Right renal pelvis (tissue), 4 donors: ENCODE measurements at places on chromosomes 1 and 21.
A peak's percentile ranks its signal among the peaks of the same experiment; 100 is the strongest.

DNA sequence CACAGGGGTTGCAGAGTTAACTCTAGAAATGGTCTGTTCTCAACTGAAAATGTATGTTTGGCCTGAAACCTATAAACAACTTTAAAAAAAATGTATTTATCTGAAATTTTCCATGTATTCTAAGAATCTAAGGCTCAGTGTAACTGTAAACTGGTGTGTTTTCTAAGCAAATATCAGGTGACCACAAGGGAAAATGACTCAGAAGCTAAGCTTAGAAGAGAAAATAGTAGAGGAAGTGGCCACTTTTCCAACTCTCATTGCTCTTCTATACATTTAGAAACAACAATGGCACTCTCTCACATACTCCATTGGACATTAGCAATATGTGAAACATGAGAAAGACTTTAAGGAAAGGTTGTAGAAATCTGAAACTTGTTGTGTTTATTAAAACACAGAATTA is 7.5 kb downstream of the TNFSF18 start:
- DNase-seq, result no peak

DNA sequence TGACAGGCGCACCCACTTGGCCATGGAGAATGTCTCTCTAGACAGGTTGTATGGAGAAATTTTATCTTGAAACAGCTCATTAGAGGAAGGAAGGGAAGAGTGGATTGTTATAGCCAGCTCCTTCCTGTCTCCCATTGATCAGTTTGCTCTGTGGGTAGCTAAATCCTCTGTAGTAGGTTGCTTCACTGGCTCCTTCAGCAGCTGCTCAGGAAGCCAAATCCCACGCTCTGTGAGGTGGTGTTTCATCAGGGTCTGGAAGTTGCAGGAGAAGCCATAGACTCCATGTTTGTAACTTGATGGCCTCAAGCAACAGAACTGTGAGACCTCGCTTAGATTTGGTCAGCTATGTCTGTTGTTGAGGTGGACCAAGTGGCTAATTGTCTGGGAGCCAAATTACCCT is 6.8 kb upstream of the NFYC start:
- DNase-seq, result no peak

GRCh38 chr1:228836427-228836826 is 101.1 kb downstream of the RHOU start:
- DNase-seq, result no peak

GRCh38 chr1:59730759-59731478 is 83.8 kb upstream of the HOOK1 start:
- no peak for DNase-seq

GRCh38 chr21:16195538-16195910 is 465.7 kb downstream of the USP25 start:
- DNase-seq, result no peak

- DNase-seq, result no peak
These were observed 5.0 kb downstream of the AGT start for GRCh38 chr1:230708631-230709580.

DNA sequence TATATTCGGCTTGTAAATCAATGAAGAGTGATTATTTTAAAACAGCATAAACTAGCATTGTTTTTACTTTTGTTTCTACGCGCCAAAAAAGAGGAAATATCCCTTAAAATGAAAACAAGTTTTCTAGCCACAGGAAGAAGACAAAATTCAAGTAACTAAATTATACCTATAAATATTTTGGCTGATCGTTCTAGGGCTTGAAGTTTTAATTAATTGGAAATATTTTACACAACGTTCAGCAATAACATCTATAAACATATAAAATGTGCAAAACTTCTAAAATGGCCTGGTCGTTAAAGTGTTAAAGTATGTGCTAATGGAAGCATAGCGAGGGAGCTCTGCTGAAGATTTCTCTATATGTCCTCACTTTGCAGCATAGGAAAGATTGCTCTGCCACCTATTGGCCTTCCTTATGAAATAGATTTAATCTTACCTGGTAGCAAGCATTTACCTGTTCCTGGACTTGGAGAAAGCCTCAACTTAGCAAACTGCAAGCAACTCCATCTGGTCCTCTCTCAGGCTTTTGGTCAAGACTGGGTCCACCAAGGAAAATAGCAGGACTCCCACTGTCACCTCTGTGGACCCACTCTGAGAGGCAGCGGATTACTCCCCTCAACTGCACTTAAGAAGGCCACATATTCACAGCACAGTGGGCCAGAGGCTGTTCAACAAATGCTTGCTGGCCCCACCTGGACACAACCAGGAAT is 351.3 kb upstream of the RUNX1 start:
- peak; percentile 34 for DNase-seq

DNA sequence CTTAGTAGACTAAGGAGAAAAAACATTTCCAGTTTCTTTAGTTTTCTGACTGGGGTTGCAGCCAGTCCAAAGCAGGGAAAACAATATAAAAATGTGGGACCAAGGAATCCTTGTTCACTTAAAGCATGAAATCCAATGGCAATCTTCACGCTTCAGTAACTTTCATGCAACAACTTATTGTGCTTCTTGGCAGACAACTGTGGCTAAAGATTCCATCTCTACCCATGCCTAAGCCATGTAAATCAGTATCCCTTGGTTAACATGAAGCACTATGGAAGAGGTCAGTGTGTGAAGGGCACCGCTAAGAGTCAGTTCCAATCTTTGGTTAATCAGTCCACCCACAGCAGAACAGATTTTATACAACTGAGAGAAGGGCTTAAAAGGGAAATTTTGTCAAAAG is 201.8 kb upstream of the GREM2 start:
- no peak for DNase-seq

- DNase-seq, result no peak
These were observed 23.6 kb upstream of the PLEKHA6 start for GRCh38 chr1:204383163-204383904.

DNA sequence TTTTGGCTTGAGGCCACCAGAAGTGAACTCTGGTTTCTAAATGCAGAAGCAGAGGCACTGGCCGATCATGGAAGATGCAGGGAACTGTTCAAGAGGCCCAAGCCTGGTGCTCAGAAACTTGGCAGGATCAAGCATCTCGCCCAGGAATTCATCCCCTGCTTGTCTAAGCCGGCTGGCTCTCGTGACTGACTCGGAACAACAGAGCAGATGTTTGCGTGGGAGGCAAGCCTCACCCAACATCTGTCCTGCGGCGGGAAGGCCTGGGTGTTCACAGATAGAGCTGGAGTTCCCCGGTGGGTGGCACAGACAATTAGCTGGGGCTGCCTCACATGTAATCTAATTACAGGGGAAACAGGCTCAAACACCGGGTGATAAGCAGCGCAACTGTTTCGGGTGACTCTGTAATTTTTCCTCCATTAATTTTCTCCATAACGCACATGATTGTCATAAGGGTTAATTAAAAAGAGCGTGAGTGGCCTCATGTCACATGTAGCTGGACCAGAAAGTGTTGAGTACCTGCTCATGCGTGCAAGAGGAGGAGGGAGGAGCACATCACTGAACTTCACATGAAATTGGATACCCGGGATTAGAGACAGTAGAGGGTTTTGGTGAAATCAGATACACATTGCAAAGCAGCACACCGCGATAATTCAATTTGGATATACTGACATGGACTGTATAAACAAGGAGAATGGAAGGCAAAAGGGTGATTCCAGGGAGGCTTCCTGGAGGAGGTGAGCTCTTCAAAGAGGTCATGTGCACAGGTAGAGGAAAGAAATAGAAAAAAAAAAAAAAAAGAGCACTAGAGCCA is 180.0 kb downstream of the ETS2 start:
- no peak for DNase-seq

DNA sequence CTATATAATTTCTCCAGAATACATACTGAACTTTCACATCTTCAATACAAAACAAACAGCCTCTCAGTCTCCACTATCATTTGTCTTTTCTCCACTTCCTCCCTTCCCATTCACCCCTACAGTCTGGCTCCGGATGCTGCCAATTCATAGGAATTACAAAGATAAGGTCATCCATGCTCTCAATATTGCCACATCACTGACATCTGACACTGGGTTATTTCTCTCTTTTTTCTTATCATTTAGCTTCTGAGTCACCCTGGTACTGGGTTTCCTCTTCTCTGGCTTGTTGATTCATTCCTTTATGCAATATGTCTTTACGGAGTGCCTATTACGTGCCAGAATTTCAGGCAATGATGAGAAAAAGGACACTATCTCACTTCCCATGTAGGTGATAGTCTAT is 3.1 kb upstream of the SH3BP5L start:
- DNase-seq, result no peak

DNA sequence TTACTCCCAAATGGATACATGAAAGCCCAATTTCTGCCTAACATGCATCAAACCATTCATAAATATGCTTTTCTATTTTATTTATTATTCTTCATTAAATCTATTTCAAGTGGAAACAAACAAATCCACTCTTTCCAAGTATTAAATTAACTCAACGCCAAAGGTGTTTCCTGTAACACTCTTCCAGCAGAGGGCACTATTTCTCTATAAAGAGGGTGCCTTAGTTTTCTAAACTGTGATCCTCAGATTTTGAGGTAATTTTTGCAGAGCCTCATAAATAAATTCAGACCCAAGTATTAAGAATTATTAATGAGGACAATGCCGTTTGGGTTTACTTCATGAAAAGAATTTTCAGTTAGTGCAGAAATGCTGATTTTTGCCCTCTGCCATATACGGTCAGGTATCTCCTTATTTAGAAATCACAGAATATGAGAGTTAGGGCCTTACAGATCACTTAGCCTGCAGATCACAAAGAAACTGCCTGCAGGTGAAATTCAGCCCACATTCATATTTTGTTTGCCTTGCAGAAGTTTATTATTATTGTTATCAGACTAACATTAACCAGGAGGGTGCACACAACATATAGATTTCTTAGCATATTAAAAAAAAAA is 40.1 kb upstream of the MYSM1 start:
- peak; percentile 57 for DNase-seq

- no peak for DNase-seq
These were observed 10.6 kb upstream of the XCL1 start for GRCh38 chr1:168565825-168566224.

- DNase-seq, result no peak
These were observed 83.4 kb downstream of the BACH1 start for GRCh38 chr21:29382030-29382654.

DNA sequence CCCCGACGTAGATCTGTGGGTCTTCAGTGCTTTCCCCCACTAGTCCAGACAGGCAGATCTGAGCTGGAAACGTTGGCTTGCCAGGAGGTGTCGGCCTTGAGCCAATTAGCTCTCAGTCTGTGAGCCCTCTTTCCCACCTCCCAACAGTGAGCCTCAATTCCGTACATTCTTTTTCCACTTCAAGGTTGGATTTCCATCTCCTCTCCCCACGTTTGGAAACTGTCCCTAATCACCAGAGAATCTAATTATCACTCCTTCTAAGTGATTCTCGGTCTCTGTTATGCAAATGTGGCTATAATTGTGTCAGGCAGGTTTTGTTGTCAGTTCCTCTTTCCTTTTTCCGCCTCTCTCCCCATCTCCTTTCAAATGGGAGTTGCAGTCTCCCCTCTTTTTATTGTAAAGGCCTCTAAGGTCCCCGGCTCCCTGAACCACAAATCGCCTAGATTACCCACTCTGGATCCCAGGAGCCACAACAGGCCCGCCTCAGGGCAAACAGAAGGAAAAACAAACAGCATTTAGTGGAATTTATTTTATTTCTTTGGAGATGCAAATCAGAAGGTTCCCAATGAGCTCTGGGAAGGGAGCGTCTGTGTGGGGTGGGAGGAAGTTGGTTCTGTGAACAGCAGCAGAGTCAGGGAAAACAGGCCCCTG is 29.4 kb upstream of the LRRN2 start:
- no peak for DNase-seq

- DNase-seq, result no peak
These were observed 18.5 kb downstream of the CAMK1G start for GRCh38 chr1:209601809-209602657.

DNA sequence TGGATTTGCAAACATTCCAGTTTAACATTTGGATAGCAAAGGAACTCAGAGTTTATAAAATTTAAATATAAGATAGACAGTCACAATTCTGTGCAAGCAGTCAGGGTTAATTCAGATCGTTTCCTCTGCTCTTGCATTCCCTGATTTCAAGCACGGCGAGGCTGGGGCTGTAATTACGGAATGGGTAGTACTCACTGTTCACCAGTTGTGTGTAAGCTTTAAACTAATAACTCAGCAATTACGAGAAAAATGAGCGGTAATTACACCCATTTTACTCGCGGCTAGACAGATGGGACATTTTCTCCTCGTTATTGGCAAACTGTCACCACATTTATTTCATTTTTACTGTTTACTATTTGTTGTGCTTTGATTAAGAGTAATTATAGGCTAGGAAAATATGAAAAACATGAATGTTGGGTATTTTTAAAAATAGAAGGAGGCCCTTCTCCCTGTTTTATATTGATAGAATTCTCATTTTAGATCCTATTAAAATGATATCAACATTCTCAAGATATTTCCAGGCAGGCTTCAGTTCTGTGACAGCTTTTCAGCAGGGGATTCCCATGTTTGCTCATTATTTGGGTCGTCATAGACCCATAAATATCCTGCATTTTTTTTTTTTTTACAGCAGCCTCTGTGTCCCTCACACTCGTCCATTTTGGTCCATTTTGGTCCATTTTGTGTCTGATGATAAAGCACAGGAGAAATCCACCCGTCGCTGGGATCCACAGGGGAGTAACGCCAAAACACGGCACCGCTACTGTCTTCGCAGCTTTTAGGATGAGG is 208.3 kb downstream of the DSCAM start:
- DNase-seq, result no peak

DNA sequence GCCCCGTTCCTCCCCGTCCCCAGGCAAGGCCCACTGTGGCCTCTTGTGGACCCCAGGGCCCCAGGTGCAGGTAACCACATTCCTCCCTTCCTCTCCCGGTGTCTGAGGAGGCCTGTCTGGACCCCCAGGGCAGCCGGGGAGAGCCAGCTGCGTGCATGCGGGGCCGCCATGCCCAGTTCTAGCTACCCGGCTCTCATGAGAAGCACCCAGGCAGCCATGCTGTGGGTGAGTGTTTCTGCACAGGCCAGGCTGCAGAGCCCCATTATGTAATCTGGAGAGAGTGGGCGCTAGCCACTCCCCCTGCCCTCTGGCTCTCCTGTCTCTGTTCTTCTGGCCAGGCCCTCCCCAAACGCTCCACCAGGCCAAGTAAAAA is 18.4 kb upstream of the PLEKHG5 start:
- DNase-seq, result no peak

GRCh38 chr1:60746278-60746791 is 336.0 kb upstream of the NFIA start:
- DNase-seq, result peak; percentile 38

DNA sequence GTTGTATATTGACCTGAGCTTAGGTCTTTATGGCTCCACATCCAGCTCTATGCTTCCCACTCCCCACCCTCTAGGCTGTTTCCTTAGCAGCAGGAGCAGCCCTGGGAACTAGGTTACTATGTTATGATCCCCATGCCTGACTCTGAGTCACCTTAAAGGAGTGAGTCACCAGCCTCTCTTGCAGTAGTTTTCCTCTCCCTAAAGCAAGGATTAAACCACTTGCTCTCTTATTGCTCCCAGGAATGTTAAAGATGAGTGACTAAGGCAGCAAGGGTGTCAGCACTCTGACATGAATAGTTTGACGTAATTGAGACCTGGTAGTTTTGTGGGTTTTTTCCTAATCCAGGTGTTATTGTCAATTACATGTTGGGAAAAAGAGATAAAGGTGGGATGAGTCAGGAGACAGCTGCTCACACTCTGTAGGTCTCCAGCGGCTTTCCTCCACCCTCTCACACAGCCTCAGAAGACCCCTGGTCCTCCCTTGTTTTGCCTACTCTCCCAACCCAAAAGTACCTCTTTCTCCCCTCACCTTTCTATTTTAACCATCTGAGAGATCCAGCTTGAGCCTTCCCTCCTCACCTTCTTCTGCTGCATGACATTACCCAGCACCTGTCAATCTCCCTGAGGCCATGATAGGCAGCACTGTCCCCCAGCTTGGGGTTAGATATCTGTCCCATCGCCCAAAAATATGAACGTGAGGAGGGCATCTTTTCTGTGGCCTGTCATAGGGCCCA is 369.1 kb upstream of the VAMP3 start:
- no peak for DNase-seq
